ENCODE measurements at places on chromosomes 2 and 18.

GRCh38 chr2:96256611-96257113, 9.1 kb downstream of the TMEM127 start:
- no peak overlapping the region for H3K4me3 ChIP-seq
- DNase-seq, result no peak
- H3K36me3 ChIP-seq, result peaks cover 43% of the 10 kb centered on the region
- no peak overlapping the region for H3K27ac ChIP-seq

DNA sequence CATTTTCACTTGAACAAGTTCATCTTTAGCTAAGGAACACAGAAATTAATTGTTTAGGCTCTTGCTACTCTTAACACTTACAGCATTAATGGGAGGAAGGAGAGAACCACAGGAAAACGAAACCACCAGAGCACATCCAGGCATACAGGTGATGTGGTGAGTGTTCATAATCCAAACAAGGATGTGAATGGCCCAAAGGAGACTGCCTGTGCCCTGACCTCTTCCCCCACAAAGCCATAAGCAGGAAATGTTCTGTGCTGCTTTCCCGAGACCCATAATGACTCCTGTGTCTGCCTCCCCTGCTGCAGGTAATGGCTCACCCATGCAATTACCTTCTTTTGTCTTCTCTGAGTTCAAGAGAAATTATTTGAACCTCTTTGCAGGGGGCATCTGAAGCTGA, 295.9 kb upstream of the LINC00305 start:
- H3K36me3 ChIP-seq, result no peaks in the 10 kb centered on the region
- DNase-seq, result no peak
- no peaks in the 10 kb centered on the region for H3K4me1 ChIP-seq
- H3K27ac ChIP-seq, result no peak overlapping the region
- H3K27me3 ChIP-seq, result no peaks in the 10 kb centered on the region
- no peak overlapping the region for H3K4me3 ChIP-seq

- H3K36me3 ChIP-seq, result no peaks in the 10 kb centered on the region
- H3K4me1 ChIP-seq, result peaks cover 9% of the 10 kb centered on the region
- no peaks in the 10 kb centered on the region for H3K27me3 ChIP-seq
- DNase-seq, result peak; percentile 56
- H3K27ac ChIP-seq, result no peak overlapping the region
Measured at GRCh38 chr2:241854342-241855244, 4.1 kb downstream of the PDCD1 start.

DNA sequence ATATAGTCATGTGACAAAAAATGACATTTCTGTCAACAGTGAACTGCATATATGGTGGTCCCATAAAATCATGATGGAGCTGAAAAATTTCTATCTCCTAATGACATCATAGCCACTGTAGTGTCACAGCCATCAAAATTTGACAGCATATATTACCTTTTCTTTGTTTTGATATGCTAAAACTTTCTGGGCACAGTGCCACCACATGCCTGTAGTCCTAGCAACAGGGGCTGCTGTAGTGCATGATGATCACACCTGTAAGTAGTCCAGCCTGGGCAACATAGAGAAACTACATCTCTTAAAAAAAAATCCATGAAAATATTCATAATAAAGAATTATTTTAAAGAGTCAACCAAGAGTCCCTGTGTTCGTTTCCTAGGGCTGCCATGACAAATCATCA, 155.5 kb upstream of the SERTAD2 start:
- H3K36me3 ChIP-seq, result no peaks in the 10 kb centered on the region
- H3K4me3 ChIP-seq, result no peak overlapping the region
- H3K27ac ChIP-seq, result no peak overlapping the region
- no peak for DNase-seq
- no peaks in the 10 kb centered on the region for H3K27me3 ChIP-seq

DNA sequence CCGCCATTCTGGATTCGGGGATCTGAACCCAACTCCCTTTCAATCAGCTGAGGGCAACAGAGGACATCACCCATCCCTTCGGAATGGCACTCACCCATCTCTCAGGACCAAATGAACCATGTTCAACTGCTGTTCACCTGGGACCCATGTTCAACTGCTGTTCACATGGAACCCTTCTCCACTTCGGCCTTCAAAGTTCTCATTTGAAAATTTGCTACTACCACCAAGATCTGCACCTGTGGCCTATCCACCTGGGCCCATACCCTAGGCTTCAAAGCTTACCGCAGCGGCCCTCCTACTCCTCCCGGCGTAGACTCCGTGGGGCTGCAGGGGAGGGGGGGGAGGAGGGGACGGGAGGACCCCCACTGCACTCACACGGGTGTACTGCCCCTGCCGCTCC, 119.2 kb upstream of the ANKRD30BL start:
- no peaks in the 10 kb centered on the region for H3K27me3 ChIP-seq
- H3K4me3 ChIP-seq, result no peak overlapping the region
- no peaks in the 10 kb centered on the region for H3K36me3 ChIP-seq
- no peak for DNase-seq
- H3K4me1 ChIP-seq, result no peaks in the 10 kb centered on the region

DNA sequence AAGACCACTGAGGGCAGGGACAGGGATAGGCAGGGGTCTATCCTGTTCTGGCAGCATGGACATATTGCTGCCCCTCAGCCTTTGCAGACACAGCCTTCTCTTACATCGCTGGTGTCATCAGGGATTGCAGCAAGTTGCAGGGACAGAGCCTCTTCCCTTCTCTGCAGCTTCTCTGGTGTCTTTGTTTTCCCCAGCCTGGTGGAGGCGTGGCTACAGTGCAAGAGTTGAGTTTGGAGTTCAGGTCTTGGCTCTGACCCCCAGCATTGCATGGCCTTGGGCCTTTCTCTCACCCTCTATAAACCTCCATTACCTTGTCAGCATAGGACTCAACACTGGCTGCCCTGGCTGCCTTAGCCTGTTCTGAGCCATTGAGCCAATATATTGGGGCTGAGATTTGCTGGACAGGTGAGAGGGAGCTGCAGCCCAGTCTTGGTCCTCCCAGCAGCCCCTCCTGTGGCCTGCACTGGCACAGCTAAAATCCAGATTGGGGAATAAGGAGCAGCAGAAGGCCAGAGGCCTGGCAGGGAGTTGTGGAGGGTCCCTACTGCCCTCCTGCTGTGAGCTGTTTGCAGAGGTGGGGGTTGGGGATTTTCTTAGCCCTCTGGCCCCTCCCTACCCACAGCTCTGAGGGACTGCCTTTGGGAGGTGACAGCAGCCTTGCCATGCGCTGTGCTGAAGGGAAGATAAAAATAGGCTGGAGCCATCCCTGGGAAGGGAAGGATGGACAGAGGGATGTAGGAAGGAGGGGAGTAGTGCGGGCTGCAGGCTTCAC, 22.8 kb downstream of the EHD3 start:
- no peak overlapping the region for H3K4me3 ChIP-seq
- no peaks in the 10 kb centered on the region for H3K36me3 ChIP-seq
- no peak overlapping the region for H3K27ac ChIP-seq
- DNase-seq, result no peak
- H3K27me3 ChIP-seq, result no peaks in the 10 kb centered on the region

DNA sequence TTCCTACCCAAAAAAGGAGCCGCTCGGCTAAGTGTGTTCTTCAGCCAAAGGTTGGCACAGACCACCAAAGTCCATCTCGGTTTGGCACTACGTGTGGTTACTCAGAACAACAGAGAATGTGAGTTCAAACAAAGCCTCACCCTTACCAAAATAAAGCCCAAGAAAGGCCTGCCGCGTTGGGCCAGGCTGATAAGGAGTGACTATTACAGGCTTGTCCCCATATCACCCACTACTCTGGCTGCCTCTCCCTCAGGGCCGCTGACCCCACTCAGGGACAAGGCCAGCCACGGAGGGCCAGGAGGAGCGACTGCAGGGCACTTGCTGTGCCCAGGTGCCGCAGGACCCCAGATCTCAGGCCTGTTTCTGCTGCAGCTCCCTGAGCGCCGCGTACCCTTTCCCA, 13.8 kb downstream of the HS1BP3 start:
- H3K36me3 ChIP-seq, result peaks cover 49% of the 10 kb centered on the region
- no peak overlapping the region for H3K4me3 ChIP-seq
- H3K4me1 ChIP-seq, result peaks cover 53% of the 10 kb centered on the region
- DNase-seq, result no peak
- H3K27ac ChIP-seq, result peak overlapping the region; percentile 56
- no peaks in the 10 kb centered on the region for H3K27me3 ChIP-seq
